ENCODE measurements at places on chromosomes 6 and 20.

GRCh38 chr6:113287396-113287795 is 569.7 kb upstream of the MARCKS start:
- DNase-seq, result no peak

- DNase-seq, result no peak
Measured at GRCh38 chr6:118724211-118724610, 72.8 kb upstream of the CEP85L start.

- DNase-seq, result no peak
Measured at GRCh38 chr20:19543101-19543500, 215.0 kb upstream of the RIN2 start.

DNA sequence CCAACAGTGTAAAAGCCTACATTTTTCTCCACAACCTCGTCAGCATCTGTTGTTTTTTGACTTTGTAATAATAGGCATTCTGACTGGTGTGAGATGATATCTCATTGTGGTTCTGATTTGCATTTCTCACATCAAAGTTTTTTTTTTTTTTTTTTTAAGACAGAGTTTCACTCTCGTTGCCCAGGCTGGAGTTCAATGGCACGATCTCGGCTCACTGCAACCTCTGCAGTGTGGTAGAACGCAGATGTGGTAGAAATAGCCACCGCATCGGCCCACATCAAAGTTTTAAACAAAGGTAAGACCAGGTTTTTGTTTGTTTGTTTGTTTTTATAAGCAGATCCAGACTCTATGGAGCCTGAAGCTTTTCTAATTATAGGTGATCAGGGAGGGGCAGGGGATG is 12.7 kb upstream of the PPP1R3G start:
- no peak for DNase-seq

GRCh38 chr6:129792049-129792448 is 69.1 kb downstream of the TMEM244 start:
- no peak for DNase-seq

- no peak for DNase-seq
Measured at GRCh38 chr6:169498916-169499513, 202.8 kb downstream of the WDR27 start.

GRCh38 chr6:33453393-33454008 is 875 bp upstream of the ZBTB9 start:
- no peak for DNase-seq

- DNase-seq, result no peak
Measured at GRCh38 chr6:138572167-138572875, 73.0 kb upstream of the NHSL1 start.

DNA sequence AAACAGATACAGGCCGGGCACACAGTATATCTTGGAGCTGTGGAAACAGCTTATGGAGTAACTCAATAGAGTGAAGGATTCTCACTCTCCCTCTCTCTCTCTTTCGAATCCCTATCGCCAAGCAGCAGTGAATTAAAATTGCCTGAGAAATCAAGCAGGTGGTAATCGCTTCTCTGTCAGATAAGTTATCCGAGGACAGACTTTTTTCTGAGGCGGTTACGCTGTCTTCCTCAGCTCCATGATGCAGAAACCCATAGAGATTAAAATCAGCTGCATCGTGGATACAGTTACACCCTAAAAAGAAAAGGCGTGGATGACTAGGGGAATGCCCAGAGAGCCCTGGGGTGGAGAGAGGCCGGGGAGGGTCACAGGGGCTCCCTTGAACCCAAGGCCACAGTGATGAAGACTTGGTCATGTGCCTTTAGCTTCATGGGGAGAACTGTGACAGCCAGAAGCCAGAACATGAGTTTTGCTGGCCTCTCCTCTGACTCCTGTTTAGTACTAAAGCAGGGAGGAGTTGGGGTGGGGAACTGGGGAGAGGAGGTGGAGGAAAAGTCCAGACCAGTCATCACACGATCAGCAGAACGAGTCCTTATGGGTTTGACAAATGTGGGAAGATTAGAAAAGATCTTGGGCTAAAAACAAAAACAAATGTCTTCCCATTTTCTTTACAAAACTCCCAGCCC is 138.8 kb upstream of the JARID2 start:
- DNase-seq, result no peak

DNA sequence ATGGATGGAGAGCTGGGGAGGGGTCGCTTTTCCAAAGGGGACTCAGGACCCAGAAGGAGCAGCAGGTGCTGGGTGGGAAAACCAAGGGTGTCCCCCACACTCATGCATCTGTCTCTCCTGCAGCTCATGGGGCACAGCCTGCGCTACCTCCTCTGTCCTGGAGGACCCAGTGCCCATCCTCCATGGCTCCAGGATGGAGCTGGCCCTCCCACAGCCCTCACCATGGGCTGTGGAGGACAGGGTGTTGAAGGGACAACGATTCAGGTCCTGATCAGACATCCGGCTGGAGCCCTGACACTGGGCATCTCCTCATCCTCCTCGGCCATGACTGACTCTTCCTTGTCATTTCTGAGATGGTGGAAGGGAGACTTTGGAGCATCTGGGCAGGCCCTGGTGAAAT is 97.9 kb upstream of the SULF2 start:
- no peak for DNase-seq

GRCh38 chr6:40075056-40075590 is 140.9 kb upstream of the MOCS1 start:
- DNase-seq, result no peak

DNA sequence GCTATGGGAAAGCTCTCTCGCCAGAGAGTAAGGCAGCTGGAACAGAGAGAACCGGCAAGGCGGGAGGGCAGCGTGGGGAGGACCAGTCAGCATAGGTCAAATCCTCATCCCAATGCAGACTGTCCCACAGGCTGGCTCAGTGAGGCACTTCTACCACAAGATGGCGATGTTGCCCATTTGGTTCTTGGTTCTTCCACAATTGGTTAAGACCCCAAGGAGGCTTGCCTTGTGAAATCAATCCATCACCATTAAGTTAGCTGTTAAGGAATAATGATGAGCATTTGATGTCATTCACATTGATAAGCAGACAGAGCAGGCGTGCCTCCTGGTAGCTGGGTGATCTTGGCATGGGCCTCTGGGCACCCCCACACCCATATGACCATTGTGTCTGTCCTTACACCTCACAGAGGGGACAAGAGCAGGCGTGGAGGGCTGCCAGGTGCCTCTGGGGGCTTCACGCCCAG is 2.4 kb downstream of the CSTL1 start:
- DNase-seq, result peak; percentile 51

- no peak for DNase-seq
Measured at GRCh38 chr6:4575714-4576113, 200.5 kb upstream of the CDYL start.

- DNase-seq, result no peak
Measured at GRCh38 chr6:36916126-36916525, 30.4 kb downstream of the C6orf89 start.

DNA sequence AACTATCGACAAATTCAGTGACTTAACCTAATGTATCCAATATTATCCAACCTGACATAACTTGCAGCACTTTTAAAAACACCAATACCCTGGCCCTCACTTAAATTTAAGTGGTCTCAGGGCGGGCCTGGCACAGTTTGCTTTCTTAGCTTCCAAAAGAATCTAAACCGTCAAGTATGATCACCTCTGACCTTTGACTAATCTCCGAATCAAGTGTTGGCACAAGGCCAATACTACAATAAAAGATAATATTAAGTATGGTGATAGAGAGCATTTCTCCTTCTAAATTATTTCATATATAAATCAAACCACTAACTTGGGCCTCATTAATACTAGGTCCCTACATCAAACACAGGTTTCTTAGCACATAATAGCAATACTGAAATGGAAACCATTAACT is 153.0 kb downstream of the PTPRK start:
- DNase-seq, result no peak

GRCh38 chr6:158703837-158704822 is 54.3 kb downstream of the SYTL3 start:
- peak; percentile 81 for DNase-seq

GRCh38 chr6:95091823-95092436 is 485.4 kb upstream of the MANEA start:
- no peak for DNase-seq

DNA sequence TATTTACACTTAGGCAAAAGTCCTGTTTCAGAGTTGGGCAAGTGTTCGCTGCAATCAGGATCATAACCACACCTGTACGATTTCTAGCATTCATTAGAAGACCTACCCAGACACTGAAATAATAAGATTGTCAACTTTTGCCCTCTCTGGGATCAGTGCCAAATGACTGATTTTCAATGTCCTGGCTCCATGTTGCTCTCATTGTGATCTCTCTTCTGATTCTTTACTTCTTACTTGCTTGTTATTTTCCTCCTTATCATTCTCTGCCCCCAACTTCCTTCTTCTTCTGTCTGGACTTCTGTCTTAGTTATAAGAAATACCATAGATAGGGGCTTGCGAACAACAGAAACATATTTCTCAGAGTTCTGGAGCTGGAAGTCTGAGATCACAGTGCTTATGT is 94.4 kb upstream of the BMP2 start:
- DNase-seq, result no peak

- DNase-seq, result no peak
Measured at GRCh38 chr6:147531321-147531720, 22.8 kb downstream of the SAMD5 start.

- no peak for DNase-seq
Measured at GRCh38 chr6:116386581-116387299, 16.0 kb downstream of the DSE start.

All from CD4-positive, alpha-beta T cell treated with Interferon gamma for 1 hour (primary cell).